ENCODE measurements at places on chromosomes 4 and X. TPM values are rescaled to one million over a fixed set of nuclear protein-coding genes. Genes with fewer than 3 reads are reported as not detected.

The SPATA4 gene
- 0.37 TPM for total RNA-seq

The HSFX1 gene
- total RNA-seq, result 1.00 TPM

The PLAC1 gene
- 0.37 TPM for total RNA-seq

The SPANXA1 gene
- total RNA-seq, result not detected

The RELL1 gene
- 90.5 TPM for total RNA-seq
